CD4-positive, alpha-beta T cell treated with Interleukin-10 for 1 hour (primary cell): ENCODE measurements at places on chromosomes 16 and 17.
A peak's percentile ranks its signal among the peaks of the same experiment; 100 is the strongest.

GRCh38 chr16:87369796-87370719 is 13.5 kb downstream of the FBXO31 start:
- no peak for DNase-seq

DNA sequence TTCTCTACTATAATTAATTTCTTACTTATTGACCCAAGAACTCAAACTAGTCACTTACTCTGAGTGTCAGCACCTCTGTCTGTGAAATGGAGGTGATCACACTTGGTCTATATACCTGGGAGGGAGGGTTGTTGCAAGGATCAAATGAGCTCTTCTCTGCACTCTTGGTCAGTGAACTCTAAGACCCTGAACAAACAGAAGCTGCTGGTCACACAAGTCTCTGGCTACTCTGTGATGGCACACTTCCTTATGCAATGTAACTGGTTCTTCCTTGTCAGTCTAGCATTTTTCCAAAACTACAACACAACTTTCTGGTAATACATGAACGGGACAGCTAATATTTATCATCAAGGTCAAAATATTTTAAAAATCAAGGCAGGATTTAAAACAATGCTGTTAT is 40.7 kb downstream of the GNA13 start:
- no peak for DNase-seq

DNA sequence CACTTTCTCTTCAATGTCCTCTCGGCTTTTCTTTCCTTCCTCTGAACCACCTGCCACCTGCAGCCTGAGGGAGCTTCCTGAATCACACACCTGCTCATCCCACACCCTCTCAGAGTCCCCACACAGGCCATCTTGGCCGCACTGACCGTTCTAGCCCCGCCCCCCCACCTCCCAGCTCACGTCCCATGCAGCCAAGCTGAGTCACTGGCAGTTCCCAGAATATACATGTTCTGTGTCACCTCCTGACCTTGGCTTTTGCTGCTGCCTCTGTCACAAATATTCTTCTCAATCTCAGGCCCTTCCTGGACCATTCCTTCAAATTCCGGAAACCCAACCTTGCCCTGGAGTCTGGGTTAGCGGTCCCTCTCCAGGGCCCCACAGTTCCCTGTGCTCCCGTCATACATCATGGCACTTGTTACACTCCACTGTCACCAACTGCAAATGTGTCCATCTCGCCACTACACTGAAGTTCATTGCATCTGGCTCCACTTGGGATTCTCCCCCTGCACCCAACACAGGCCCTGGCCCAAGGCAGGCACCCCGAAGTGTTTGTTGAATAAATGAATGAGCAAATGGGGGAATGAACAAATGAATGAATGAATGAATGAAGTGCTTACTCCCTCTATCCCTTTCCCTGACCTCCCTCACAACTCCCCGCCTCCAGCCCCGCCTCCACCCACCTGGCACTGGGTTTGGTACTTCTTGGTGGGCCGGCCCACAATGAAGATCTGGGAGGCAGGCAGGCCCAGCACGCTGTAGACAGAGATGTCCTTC is 12.8 kb downstream of the PIMREG start:
- DNase-seq: no peak

GRCh38 chr17:44004761-44005526 is 522 bp downstream of the NAGS start:
- DNase-seq: peak; percentile 30

- no peak for DNase-seq
These were observed 221.0 kb downstream of the CPPED1 start for GRCh38 chr16:12582696-12583095.
